ENCODE measurements at places on chromosomes 6 and 20.
A peak's percentile ranks its signal among the peaks of the same experiment; 100 is the strongest.

GRCh38 chr6:56349194-56349593 lies 101.8 kb upstream of the COL21A1 start:
- DNase-seq = peak; percentile 35

DNA sequence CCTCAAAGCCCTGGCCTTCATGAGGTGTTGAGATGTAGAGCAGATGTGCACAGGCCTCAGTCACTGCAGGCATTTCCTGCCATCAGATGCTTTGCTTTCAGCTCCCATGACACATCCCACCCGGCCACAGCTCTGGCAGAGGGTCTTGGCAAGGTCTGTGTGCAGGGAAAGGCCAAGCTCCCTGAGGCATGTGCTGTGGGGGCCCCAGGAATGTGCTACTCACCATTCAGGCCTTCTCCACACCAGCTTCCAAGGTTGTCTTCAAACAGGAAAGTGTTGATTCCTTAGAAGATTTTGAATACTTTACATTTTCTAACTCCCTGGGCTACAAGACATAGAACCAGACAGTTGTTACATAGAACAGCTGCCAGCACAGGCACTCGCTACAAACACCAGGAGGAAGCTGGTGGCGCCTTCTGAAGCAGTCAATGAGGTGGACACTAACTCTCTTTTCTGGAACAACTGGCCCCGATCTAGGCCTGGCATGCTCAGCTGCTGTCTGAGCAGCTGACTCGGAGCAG lies 27.8 kb downstream of the CASS4 start:
- DNase-seq = peak; percentile 35

DNA sequence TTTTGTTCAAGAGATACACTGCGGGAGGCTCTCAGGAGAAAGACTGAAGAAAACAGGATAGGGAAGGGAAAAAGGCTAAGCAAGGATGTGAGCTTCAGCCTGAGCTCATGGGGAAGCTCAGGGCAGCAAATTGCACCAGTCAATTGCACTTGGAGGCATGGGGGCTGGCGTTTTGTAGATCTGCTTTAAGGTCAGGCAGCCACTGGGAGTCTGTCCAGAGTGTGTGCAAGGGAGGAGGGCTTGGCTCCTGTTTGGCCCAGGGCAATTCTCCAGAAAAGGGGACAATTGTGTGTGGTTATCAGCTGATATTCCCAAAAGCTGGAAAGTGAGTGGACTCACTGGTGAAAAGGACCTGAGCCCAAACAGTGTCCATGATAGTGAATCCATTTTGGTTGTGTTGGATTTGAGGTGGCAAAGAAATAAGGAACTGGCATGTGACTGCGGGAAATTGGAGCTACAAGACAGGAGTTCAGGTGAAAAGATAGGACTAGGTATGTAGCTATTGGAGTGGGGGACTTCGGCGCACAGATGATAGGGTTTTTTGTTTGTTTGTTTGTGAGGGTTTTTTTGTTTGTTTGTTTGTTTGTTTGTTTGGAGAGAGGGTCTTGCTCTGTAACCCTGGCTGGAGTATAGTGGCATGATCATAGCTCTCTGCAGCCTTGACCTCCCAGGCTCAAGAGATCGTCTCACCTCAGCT lies 22.3 kb upstream of the IER3 start:
- DNase-seq = no peak

DNA sequence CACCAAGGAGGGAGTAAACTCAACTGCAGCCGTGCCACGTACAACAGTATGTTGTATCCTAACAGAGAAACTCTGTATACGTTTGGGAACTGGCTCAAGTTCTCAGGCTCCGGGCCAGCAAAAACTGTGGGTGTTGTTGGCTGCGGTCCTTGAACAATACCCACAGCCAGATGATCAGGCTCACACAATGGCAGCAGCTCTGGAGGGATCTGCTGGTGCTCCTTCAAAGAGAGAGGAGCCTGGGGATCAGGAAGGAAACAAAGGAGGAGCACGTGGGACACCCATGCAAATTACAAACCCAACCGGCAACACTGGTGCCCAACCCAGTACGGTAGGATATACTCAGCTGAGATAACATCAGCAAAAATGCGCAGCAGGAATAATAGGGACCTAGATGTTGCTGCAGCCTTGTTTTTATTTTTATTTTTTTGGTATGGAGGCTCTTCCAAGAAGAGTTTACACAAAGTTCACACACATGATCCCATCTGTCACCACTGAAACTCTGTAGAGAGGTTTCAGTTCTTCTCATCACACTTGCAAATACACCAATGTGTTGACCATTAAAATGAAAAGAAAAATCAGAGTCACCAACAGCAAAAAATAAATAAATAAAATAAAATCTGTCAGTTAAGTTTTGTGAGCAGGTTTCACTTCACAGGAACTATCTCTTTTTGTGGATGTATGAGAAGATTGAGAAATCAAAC lies 41.2 kb upstream of the PDE10A start:
- no peak for DNase-seq

- DNase-seq = no peak
These were observed 50.0 kb downstream of the IL20RA start for GRCh38 chr6:136994782-136995181.

DNA sequence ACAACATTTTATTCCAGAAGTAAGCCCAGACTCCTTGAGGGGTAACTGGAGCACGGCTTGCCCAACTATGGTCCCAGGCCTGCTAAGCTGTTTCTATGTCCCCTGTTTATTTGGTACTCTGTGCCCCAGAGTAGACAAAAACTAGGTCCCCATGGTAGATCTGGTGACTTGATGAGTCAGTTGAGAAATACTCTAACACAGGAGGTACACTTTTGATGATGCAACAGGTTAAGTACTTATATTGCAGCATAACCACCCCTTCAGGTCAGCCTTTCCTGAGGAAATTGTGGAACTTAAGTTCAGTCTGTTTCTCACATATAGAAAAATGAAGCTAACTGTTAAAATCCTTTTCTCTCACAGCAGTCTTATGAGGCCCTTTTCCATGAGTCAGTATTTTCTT lies 19.6 kb downstream of the TTPAL start:
- peak; percentile 71 for DNase-seq

DNA sequence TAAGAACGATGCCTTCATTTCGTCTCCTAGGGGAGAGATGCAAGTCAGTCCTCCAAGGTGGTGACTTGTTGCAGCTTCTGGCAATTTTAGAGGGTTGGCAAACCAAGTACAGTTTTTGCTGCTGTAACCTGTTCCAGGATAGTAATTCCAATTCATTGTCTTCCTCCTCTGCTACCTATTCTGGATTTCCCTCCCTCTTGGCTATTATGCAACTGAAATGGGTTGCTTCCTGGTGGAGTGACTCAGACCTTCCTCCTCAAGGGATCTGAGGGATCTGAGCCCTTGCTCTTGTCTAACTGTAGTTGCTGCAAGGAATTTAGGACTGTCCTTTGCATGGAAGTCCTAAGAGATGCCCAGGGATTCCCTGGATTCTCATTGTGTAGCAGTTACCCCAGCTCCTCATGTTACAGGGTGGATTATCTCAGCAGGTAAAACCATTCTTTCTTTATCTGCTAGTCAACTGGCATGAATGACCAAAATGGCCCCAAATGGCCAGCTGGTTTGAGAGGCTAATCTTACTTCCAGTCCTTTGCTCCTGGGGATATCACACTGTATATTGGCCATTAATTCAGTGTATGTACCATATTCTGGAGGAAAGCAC lies 17.6 kb upstream of the ELMO2 start:
- no peak for DNase-seq

- DNase-seq = peak; percentile 65
These were observed 15.0 kb downstream of the ACSS2 start for GRCh38 chr20:34891166-34892062.

GRCh38 chr6:109393886-109394281 lies 11.6 kb upstream of the CD164 start:
- no peak for DNase-seq

DNA sequence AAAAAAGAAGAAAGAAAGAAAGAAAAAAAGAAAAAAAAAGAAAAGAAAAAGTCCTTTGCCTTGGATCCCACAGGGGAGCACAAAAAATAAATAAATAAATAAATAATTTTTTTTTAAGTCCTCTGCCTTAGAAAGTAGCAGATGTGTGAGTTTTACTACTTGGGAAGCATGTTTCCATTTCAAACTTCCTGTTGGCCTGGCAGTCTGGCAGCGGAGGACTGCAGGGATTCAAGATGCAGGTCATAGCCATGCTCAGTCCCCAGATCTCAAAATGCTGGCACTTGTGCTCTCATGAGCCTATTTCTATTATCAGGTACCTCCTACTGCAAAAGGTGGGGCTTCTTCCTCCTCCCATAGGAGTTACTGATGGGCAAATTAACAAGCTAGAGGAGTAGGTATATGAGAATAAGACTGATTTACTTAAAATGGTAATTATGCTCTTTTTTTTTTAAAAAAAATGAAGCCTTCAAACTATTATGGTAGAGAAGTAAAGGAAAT lies 54.2 kb upstream of the MAP7 start:
- no peak for DNase-seq

DNA sequence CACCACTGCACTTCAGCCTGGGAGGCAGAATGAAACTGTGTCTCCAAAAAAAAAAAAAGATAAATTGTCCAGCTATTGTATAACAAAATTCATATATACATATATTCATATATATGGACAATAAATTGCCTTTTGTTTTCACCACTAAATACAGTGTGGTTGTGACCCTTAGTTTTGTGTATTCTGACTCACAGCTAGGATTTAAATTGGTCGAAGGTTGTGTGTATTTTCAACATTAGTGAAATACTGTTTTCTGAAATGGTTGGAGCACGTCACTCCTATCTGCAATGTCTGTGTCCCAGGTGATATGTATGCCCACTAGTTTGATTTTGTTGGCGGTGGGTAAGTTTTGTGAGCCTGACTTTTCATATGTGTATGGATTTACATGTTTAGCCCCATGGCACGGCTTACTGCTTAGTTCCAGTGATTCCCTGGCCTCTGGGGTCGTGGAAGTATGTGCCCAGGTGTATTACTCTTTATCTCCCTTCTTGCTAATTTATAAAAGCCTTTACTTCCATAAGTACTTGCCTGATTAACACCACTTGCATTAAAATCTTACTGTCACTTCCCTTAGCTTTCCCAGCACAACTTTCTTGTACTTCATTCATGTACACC lies 33.3 kb downstream of the JARID2 start:
- no peak for DNase-seq

DNA sequence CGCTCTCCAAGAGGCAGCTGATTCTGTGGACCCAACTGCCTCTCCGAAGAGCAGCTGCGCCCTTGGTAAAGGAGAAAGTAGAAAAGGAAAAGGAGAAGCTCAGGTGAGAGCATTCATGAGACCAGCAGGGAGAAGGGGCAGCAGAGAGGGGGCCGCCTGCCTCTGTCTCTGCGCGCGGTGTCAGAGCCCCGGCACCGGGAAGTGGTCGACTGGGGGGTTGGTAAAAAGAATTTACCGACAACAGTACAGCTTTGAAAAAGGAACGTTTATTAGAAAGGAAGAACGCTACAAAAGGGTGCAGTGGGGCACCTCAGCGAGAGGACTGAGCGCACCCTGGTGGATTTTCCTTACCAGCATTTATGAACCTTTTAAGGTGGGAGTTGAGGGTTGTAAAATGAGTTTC lies 61.9 kb downstream of the GPR6 start:
- peak; percentile 83 for DNase-seq

DNA sequence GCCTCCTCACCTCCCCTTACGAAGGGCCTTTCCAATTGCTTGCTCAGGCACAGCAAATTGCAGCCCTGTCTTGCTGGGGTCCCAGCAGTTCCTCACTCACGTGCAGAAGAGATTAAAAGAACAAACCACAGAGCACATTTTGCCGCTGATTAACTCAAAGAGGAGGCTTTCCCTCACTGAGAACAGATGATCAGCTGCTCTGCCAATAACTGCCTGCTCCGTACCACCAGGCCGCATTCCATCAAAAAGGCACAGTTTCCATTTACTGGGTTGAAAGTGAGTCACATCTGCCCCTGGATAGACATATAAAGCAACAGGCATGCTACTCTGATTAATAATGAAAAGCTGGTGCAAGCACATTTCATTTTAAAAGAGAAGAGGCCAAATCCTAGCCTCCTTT lies 446.8 kb downstream of the PTPRT start:
- DNase-seq = no peak

- DNase-seq = peak; percentile 96
These were observed 274.1 kb upstream of the CITED2 start for GRCh38 chr6:139648430-139649000.

- peak; percentile 9 for DNase-seq
These were observed 271.1 kb upstream of the CHD6 start for GRCh38 chr20:41889126-41889843.

- no peak for DNase-seq
These were observed 146.8 kb downstream of the CDC5L start for GRCh38 chr6:44534291-44534690.

DNA sequence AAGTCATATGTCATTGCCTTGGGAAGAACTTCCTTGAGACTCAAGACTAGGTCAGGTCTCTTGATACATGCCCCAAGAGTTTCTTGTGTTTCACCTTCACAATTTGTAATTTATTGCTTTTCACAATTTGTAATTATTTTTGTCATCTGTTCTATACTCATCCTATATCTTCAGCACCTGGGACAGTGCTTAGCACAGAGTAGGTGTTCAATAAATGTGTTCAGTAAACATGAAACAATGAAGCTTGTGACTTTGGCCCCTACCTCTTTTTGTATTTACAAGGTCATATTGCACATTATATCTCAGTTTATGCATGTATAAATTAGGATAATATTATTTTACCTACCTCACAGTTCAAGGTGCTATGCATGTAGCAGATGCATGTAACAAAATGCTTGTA lies 21.5 kb upstream of the SRPK1 start:
- no peak for DNase-seq

DNA sequence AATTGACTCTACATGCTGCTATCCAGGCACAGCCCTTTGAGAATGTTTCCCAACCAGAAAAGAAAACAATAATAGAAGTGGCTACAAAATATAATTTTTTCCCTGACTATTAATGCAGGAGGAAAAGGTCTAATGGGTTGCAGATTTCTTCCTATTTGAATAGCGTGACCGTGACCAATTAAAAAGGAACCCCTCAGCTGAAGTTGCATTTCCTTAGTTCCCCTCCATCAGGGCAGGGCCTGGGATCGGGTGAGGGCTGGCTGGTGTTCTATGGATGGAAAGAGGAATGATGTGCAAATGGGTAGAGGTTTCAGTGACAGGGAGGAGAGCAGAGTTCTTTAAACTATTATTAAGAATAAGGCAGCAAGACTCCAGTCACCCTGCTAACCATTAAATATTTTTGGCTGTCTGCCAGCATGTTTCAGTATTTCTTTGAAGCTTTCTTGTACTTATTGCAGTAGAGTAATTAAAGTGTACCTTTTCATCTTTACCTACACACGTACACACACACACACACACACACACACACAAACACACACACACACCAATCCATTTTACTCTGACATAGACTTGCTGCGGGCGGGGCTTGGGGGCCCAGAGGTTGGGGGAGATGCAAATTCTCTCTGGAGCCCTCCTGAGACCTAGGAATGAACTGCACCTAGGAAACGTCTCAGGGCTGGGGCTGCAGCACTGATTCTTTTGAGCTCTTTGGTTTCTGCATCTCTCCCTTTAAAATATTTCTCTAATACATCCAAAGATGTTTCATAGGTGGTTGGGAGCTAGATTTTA lies 154.8 kb upstream of the SLC35B3 start:
- DNase-seq = peak; percentile 3

- peak; percentile 45 for DNase-seq
These were observed 59.2 kb upstream of the CSE1L start for GRCh38 chr20:48986899-48987298.

- no peak for DNase-seq
These were observed 3.5 kb upstream of the ADAM33 start for GRCh38 chr20:3685341-3685740.

All from hematopoietic multipotent progenitor cell treated with erythropoietin and hydrocortisone succinate and interleukin-3 and kit ligand, for 4 days (in vitro differentiated cells).